Psoas muscle (tissue), 8 donors: ENCODE measurements at places on chromosomes 16 and 17. TPM values are rescaled to one million over a fixed set of nuclear protein-coding genes. Genes with fewer than 3 reads are reported as not detected.

GRCh38 chr16:31224092-31224955 lies 7.4 kb upstream of the PYDC1 start:
- DNase-seq, result no peak

DNA sequence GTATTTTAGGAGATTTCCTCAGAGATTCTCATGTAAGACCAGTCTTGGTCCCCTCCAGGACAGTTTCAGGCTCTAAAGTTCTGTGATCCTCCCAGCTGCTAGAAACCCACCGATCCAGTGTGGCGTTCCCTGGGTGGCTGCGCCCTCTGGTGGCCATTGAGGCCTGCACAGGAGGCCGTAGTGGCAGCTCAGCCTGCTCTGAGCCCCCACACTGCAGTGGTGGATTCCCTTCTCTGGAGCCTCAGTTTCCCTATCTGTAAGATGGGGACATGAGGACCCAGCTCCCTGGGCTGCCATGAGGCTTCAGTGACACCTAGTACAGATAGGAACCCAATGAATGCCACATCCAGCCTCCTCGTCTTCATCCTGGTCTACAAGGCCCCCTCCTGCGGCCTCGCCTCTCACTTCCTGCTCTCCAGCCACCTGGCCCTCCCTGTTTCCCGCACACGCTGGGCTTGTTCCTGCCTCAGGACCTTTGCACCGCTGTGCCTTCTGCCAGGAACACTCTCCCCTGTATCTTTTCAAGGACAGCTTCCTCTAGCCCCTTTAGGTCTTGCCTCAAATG lies 16.5 kb downstream of the CCDC102A start:
- DNase-seq, result peak; percentile 88

The KRT25 gene
- total RNA-seq, result not detected

The CLUH gene
- total RNA-seq, result 105 TPM

DNA sequence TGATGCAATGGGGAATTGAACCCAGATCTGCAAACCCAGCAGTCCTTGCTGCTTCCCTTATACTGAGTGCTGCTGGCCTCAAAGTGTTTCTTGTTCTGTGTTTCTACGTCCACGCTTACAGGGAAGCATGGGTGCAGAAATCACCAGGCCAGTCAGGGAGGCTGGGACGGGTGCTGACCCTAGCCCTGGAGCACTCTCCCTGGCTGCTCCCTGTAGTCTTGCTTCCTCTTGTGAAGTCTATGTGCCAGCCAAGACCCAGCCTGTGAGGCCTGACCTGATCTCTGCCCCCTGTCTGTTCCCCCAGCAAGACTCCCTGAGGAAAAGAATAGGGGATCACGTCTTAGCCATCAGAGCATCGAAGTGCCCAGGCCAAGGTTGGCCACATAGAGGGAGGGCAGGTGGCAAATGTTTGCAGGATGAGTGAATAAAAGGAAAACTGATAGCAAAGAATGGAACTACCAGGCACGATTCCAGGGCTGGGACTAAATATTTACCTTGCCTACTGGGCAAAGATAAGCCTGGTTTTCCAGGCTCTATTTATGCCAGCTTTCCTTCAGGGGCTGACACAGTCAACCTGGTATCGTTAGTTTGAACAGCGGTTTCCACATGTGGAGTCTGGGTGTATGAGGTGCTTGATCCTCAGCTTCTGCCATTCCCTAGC lies 41.2 kb upstream of the RHOT1 start:
- no peak for DNase-seq

The MAF gene
- 52.3 TPM for total RNA-seq

The OR1E2 gene
- not detected for total RNA-seq

DNA sequence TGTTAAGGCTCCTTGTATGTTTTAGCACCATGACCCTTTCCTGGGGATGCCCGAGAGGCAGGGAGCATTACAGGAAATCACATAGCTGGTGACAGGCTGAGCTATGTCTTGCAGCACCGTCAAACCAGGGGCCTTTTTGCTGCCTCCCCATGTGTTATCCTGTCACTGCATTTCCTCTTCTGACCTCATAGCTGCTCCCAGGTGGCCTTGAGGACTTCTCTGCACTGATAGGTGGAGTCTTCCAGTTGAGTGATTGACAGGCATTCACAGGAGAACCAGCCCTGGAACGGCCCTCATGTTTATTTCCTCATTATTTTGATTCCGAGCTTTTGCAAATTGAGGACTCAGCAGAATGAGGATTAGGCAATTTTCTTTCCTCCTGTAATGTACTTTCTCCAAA lies 349.6 kb downstream of the HAPSTR1 start:
- DNase-seq, result no peak

DNA sequence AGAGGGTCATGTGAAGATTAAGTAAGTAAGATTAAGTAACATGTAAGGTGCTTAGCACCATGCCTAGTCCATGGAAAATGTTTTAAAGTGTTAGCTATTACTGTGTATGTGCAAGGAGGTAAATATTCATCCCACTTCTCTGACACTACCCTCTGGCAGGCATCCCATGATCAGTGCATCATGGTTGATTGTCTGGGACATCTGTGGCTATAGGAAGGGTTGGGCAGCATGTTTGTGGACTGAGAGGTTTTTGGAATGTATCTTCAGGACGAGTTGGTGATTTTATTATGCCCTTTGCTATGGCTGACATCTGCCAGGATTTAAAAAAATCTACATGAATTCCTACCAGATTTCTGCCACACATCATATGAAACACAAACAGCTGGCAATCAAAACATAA lies 6.5 kb upstream of the TAOK1 start:
- DNase-seq, result no peak

The DRG2 gene
- 23.7 TPM for total RNA-seq

The QPRT gene
- total RNA-seq, result 9.9 TPM

DNA sequence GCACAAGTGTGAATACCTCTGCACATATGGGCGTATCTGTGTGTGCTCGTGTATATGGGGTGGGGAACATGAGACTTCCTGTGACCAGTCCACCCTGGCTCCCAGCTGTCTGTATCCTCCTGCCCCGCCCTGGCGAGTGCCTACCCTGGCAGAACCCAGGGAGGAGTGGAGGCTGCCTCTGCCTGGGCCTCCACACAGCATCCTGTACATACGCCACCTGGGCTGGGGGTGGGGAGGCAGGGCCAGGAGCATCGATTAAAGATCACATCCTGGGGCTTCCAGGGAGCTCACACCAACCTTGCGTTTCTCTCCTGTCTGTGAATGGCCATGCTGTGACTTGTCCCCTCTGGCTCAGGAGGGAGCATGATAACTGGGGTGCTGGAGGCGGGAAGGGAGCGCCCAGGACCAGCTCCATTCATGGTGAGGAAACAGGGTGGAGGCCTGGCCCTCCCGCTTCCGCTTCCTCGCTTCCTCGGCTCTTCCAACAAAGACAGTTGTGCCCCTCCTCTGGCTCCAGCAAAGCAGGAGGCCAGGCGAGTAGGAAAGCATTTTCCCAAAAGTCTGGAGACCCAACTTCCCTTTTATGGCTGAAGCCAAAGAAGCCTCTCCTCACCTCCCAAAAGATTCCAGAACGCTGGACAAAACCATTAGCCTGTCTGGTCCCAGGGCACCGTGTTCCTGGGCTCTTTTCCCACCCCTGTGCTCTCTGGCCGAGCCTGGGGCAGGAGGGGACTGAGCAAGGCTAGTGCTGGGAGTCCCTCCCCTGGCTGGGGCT lies 22.9 kb downstream of the ADAM11 start:
- DNase-seq, result no peak

The ZFPM1 gene
- total RNA-seq, result 2.3 TPM

GRCh38 chr17:30957741-30958140 lies 13.1 kb upstream of the RNF135 start:
- peak; percentile 30 for DNase-seq

The LLGL2 gene
- total RNA-seq, result 3.3 TPM

DNA sequence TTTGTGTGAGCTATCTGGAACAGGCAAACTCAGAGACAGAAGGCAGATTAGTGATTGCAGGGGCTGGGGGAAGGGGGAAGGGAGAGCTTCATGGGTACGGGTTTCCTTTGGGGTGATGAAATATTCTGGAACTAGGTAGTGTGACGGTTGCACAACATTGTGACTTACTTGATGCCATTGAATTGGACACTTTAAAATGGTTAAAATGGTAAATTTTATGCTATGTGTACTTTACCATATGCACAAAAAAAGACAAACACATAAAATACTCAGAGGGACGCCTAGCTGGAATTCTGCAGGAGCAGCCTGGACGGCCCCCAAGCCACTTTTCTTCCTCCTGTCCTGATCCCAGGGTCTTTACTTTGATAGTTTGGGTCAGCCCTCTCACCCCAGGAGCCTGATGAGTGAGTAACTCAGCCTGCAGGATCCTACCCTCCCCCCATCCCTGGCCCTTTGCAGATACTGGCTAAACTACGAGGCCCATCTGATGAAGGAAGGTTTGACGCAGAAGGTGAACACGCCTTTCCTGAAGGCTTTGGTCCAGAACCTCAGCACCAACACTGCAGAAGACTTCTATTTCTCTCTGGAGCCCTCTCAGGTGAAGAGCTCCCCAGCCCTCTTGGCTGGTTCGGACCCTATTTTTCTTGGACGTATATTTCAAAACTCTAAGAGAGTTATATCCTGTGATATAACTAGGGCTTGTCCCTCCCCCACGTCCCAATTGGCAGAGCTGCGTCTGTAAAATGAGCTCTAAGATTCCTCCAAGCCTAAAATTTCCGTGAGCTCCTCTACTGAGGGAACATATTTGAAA lies 7.8 kb downstream of the ADGRG3 start:
- DNase-seq, result no peak

The GP1BA gene
- total RNA-seq, result not detected

The KRT13 gene
- 2.7 TPM for total RNA-seq

- DNase-seq, result no peak
Observed at GRCh38 chr17:67549820-67550219, 167.9 kb upstream of the NOL11 start.

- DNase-seq, result no peak
Observed at GRCh38 chr17:13460261-13461000, 141.3 kb downstream of the HS3ST3A1 start.

The MGRN1 gene
- 59.6 TPM for total RNA-seq

- DNase-seq, result no peak
Observed at GRCh38 chr16:77874347-77874746, 86.0 kb downstream of the VAT1L start.

- no peak for DNase-seq
Observed at GRCh38 chr16:10579575-10579964, 828 bp downstream of the EMP2 start.

GRCh38 chr17:8875957-8876356 lies 8.5 kb upstream of the PIK3R6 start:
- no peak for DNase-seq

GRCh38 chr16:68219725-68220351 lies 16.1 kb downstream of the ESRP2 start:
- DNase-seq, result no peak

- no peak for DNase-seq
Observed at GRCh38 chr16:71476457-71477124, 12.5 kb downstream of the ZNF19 start.

DNA sequence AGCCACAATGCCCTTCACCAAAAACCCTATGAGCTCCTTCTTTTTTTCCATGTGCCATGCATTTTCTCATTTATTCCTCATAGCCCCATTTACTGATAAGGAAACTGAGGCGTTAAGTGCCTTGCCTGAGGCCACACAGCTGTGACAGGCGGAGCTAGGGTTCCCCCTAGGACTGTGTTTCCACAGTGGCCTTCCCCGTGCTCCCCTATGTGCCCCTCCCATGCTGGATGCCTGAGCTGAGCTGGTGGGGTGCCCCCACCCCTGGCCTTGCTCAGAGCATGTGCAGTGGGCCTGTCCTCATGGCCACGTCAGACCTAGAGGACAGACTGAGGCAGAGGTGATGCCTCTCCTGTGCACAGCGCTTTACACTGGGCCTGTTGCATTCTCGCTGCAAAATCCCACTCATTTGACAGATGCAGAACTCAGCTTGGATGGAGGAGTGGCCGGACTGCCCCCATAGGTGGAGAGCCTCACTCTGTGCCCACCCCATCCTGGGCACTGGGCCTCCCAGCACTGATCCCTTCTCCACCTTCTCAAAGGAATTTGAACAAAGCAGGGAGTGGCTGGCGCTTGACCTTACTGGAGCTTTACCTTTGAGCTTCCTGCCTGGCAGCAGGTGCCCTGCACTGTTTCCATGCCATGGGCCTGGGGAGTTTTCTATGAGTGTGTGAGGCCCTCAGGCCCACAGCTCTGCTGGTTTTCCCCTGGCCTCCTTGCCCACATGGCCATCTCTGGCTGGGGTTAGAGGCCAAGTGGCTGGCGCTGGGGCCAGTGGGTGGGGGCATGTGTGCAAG lies 2.6 kb downstream of the MAP2K3 start:
- no peak for DNase-seq

DNA sequence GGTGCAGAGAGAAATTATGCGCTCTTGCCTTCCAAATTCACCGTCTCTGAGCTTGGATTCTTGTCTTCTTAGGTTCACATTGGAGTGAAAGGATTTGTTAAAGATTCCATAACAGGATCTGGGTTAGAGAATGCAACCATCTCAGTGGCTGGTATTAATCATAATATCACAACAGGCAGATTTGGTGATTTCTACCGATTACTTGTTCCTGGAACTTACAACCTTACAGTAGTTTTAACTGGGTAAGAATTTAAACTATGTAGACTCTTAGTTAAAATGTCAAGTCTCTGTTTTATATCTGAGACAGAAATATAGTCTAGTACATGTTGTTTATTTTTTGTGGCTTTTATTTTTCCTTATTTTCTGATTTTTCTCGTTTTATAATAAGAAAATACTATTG lies 42.9 kb downstream of the CPD start:
- no peak for DNase-seq

DNA sequence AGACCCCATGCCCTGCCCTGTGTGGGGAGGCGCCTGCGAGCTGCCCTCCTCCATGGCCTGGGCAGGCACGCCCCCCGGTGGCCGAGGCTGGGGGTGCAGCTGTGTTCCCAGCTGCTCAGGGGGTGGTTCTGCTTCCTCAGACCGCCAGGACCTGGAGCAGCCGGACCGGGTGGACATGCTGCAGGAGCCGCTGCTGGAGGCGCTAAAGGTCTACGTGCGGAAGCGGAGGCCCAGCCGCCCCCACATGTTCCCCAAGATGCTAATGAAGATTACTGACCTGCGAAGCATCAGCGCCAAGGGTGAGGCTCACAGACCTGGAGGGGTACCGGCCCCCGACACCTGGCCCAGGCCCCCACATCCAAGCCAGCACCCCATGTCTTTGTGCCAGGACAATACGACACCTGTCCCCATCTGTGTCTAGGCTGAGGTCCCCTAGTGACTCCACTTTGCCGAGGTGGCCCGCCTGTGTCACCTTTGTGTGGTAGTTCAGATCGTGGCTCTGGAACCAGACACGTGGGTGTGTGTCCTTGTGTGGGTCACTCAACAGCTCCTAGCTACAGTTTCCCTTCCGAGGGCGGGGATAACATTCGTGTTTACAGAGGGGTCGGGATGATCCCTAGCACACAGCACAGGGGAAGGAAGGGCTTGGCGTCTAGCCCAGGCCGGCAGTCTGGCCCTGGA lies 9.3 kb downstream of the GJD3 start:
- DNase-seq, result peak; percentile 82

- no peak for DNase-seq
Observed at GRCh38 chr17:32382526-32383223, 32.7 kb downstream of the ZNF207 start.

The CLEC18B gene
- total RNA-seq, result 0.40 TPM

DNA sequence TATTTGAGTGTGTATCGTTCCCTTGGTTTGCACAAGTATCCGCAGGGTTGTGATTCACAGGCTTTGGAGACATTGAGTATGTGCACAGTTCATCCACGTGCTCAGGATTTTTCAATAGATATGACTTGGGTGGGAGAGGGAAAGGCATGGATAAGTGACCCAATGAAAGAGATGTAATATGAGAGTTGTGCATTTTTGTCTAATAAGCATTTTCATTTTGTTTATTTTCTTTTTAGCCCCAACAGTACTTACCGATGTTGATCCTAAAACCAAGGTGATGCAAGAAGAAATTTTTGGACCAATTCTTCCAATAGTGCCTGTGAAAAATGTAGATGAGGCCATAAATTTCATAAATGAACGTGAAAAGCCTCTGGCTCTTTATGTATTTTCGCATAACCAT lies 14.5 kb downstream of the ALDH3A2 start:
- no peak for DNase-seq

- no peak for DNase-seq
Observed at GRCh38 chr17:30545024-30545423, 67.8 kb downstream of the GOSR1 start.
